ENCODE measurements at places on chromosomes 3 and 15.

- DNase-seq, result no peak
Measured at GRCh38 chr15:33581032-33581431, 270.3 kb downstream of the RYR3 start.

GRCh38 chr3:65448120-65448519, 590.6 kb downstream of the MAGI1 start:
- DNase-seq, result no peak

GRCh38 chr3:12458901-12459300, 25.4 kb upstream of the TSEN2 start:
- no peak for DNase-seq

DNA sequence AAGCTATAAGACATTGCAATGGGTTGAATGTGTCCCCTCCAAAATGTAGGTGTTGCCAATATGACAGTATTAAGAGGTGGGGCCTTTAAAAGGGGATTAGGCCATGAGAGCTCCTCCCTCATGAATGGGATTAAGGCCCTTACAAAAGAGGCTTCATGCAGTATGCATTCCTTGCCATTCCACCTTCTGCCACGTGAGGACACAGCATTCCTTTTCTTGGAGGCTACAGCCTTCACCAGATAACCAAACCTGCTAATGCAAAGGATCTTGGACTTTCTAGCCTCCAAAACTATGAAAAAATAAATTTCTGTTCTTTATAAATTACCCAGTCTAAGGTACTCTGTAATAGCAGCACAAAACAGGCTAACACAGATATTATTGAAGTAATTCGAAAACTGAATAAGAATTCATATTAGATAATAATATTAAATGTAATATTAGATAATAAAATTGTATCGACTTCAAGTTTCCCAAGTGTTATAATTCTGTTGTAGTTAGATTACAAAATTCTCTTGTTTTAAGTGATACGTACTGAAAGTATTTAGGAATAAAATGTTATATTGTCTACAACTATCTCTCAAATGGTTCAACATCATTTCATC, 29.4 kb upstream of the ATP8B4 start:
- no peak for DNase-seq

GRCh38 chr3:102441832-102442231, 7.0 kb downstream of the ZPLD1 start:
- no peak for DNase-seq

- no peak for DNase-seq
Measured at GRCh38 chr3:32347343-32348125, 44.1 kb upstream of the CMTM7 start.

DNA sequence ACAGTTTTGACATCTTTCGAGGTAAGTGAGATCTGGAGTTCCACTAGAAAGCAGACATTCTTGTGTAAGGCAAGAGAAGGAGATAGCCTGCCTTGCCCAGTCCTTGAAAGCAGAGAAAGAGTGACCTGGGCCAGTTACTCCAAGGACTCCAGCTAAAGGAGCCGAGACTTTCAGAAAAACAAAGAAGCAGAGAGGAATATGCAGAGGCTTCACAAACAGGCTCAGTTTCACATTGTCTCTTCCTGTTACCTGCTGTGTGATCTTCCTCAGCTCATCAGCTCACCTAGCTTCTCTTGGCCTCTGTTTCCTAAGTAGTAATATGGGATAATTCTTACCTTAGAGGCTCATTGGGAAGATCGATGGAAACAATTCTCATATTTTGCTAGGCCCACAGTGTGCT, 81.0 kb downstream of the CDC25A start:
- no peak for DNase-seq

DNA sequence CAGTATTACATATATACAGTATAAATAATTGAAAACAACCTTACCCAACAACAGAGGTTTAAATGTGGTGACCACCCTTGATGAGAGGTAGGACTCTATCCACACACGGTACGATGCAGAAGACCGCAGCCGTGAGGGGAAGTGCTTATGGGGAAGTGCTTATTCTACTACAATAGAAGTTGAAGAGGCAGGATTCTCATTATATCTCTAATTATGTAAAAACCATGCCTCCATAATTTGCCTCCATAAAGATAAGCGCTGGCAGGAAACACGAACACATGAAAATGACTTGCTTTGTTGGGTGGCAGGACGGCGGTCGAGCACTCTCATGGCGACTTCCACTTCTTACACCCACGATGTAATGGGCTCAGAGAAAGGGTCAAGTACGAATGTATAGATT, 7.2 kb upstream of the MUC13 start:
- no peak for DNase-seq

DNA sequence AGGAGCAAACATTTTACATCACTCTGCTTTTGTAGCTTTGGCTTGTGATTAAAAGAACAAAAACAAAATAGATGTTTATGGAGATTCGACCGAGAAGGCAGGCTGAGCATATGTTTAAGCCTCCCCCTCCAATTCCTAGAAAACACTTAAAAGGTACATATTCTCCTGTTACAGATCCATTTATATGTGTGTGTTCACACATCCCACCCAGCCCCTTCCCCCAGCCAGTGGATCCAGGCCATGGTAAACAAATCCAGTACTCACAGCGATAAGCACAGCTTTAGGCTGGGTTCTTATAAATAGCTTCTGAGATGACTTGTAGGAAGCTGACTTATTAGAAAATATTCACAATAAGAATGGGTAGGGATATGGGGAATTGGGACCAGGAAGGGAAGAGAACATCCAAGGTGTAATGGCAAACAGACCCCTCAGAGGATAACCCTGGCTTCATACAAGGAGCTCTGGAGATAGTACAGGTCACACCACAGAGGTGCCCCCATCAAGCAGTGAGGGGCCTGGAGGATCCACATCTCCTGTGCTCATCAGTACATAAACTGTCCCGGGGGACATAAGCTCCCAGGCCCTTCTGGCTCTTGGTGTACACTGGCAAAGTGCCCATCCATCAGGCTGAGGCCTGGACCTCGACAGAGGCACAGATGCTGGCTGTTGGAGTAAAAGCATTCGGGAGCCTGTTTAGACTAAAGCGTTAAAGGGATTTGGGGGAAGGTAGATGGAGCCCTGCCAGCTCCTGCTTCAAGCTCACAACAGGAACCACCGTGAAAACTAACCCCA, 70.0 kb upstream of the UBE2E1 start:
- no peak for DNase-seq

- DNase-seq, result no peak
Measured at GRCh38 chr15:44163370-44163769, 31.7 kb downstream of the FRMD5 start.

GRCh38 chr15:40850576-40851112, 6.8 kb downstream of the SPINT1 start:
- DNase-seq, result no peak

DNA sequence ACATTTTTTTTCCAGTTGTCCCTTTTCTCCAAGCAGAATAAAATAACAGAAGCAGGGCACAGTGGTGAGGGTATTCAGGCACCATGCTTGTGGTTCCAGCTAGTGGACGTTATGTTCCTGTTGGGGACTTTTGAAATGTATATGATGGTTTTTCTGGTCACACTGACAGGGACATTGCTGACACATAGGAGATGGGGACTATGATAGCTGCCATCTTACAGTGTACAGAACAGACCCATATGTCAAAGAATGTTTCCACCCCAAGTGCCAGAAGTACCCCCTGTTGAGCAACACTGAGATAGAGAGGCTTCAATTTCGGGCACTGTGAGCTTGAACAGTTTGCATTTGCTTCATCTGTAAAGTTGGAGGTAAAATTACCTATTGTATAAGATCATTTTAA, 38.6 kb downstream of the MCTP2 start:
- no peak for DNase-seq

DNA sequence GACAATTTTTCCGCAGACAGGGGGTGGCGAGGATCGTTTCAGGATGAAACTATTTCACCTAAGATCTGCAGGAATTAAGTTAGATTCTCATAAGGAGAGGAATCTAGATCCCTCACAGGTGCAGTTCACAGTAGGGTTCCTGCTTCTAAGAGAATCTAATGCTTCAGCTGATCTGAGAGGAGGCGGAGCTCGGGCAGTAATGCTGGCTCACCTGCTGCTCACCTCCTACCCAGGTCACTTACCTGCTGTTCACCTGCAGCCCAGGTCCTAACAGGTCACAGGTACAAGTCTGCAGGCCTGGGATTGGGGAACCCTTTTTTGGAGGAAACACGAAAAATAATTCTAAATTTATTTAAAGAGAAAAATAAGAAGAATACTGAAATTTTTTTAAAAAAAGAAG, 406.8 kb downstream of the MCTP2 start:
- DNase-seq, result no peak

DNA sequence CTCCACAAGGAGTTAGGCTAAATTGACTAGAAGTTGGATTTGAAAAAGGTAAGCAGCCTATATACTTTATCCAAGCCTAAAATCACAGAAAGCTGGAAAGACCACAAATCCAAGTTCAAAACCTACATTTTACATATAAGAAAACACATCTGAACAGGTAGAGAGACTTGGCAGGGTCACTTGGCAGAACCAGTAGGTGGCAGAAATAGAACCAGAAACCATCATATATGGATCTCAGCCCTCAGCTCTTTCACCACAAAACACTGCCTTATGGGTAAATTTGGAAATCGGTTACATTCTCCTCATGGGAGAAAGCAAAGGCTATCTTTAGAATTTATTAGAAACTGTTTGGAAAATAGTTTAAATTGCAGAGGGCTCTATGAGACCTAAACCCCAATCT, 44.2 kb downstream of the MKRN2 start:
- DNase-seq, result no peak

GRCh38 chr3:47295322-47295721, 12.6 kb downstream of the KLHL18 start:
- DNase-seq, result no peak

DNA sequence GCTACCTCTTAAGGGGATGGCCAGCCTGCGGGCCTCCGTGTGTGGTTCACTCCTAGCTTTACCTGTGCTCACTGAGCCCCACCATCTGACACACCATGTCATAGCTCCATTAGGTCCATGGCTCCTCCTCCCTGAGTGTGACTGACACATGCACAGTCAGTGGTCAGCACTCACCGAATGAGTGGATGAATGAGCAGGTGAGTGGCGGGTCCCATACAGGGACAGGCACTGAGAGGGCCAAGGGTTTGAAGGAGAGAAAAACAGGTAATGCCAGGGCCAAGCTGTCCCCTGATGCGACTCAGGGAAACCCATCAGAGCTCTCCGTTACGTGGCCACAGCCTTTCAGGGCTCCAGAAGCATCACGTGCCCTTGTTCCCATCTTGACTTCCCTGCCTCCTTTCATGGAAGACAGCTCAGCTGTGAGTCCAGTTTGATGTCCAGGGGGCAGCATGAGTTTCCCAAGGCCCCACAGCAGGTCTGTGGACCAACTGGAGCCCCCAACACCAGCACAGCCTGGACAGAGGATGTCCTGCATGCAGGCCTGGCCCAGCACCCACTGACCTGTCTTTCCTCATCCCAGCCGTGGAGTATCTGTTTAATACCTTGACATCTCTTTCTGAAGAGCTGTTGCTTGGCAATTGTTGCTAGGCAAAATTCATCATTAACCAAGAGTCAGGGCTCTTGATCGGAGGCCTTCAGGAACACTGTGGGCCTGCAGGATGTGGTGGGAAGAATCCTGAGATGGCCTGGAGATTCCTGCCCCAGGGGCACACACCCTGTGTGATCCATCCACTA, 84.4 kb downstream of the PLXNA1 start:
- no peak for DNase-seq

- no peak for DNase-seq
Measured at GRCh38 chr3:94611596-94611995, 548.7 kb downstream of the NSUN3 start.

DNA sequence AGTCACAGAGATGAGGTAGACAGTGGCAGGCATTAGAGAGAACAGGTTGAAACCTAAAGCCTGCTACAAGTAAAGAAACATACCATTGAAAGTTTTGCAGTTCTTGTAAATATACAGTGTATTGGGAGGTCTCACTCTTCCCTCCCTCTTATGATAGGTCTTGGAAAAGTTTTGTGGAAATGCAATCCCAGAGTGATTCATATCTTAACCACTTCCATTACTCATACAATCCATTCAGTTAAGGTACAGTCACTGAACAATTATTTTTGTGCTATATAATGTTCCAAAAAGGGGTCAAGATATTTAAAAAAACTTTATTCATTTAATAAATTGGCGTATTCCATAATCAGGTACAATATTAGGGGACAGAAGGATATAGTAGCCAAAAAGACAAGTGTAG, 737.7 kb upstream of the ALCAM start:
- DNase-seq, result peak; percentile 72

DNA sequence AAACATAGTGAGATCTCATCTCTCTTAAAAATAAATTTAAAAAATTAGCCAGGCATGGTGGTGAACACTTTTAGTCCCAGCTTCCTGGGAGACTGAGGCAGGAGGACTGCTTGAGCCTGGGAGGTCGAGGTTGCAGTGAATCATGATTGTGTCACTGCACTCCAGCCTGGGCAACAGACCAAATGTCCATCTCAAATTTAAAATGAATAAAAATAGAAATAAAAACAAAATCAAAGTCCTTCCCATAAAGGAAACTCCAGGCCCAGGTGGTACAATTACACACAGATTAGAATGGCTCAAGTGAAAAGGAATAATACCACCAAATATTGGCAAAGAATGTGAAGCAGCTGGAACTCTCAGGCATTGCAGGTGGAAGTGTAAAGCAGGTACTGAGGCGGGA, 19.3 kb upstream of the ATP10A start:
- DNase-seq, result no peak

- no peak for DNase-seq
Measured at GRCh38 chr15:58159827-58160386, 21.7 kb downstream of the AQP9 start.

DNA sequence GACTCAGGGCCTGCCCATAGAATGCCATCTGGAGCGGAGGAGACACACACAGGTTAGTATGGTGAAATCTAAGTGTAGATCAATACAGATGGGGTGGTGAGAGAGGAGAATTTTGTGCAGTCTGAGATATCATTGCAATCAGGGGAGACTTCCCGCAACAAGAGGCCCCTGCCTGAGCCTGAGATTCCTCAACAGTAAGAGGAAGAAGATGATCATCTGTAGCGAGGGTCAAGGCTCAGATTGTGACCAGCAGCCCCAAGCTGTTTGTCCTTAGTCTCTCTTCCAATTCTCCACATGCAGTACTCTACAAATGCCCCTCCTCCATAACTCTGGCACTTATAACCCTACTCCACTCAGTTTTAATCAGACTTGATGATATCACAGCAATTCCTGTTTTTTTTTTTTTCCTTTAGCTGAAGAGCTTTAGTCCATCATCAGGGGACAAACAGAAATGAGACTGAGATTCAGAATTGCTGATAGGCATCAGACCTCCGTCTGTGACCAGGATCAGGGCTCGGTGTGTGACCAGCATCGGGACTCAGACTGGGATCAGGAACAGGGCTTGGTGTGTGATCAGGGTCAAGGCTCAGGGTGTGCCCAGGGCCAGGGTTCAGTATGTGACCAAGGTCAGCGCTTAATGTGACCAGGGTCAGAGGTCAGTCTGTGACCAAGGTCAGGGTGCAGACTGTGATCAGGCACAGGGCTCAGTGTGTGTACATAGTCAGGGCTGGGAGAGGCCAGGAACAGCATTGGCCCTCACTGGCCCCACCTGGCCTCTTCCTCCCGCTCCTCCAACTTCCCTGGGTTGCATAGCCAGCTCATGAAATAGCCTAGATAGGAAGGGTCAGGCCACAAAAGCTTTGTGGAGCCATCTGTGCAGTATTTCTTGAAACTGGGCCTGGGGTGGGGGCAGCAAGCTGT, 14.1 kb downstream of the LOXL1 start:
- no peak for DNase-seq

Measured in HS-27A (cell line).